Stimulated activated CD8-positive, alpha-beta memory T cell treated with anti-CD3 and anti-CD28 coated beads, Interleukin-4, amount 100 ng/mL, for 1 hour (primary cell): ENCODE measurements at places on chromosomes 1 and 21.

GRCh38 chr21:31446226-31446855, 102.3 kb upstream of the TIAM1 start:
- DNase-seq: peak; percentile 5

GRCh38 chr1:160093069-160093395, 5.4 kb downstream of the IGSF8 start:
- no peak for DNase-seq

DNA sequence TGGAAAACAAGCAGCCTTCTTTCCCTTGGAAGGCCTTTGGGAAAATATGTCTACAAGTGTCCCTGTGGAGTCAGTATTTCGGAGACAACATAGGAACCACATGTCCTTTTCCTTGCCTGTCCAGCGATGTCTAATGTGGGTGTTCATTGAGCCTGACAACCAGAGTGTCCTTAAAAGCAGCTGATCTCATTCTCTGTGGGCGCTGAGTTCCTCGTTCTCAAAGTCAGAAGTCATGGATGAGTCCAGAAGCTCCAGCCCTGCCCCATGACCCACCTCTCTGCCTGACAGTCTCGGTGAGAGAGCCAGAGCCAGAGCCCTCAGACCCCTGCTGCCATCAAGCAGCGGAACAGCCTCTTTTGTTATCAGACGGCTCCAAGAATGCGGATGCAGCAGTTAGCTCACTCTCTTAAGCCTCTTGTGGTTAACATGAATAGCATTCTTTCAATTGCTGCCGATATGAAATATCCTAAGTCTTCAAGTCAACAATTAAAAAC, 329.2 kb downstream of the TGFB2 start:
- DNase-seq: no peak

- no peak for DNase-seq
These were observed 9.5 kb downstream of the COL16A1 start for GRCh38 chr1:31694069-31694963.

GRCh38 chr1:18234790-18235242, 127.2 kb downstream of the IGSF21 start:
- no peak for DNase-seq

- no peak for DNase-seq
These were observed 47.5 kb downstream of the HSF2BP start for GRCh38 chr21:43611598-43612369.

DNA sequence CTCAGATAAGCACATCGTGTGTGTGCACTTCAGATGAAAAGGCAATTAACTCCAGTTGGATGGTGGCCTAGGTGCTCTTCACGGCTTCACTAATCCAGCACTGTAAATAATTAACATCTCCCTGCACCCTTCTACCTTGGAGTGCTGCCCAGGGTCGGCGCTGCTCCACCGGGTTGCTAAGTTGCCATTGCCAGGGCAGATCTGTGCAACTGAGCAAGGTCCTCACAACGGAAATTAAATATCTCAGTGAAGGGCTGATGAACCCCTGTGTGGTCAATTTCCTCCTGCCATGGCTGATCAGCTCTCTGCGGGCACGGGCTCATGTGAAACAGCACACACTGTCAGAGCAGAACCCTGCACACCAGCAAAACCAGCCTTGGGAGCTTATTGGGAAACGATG, 63.2 kb downstream of the SYDE2 start:
- no peak for DNase-seq

DNA sequence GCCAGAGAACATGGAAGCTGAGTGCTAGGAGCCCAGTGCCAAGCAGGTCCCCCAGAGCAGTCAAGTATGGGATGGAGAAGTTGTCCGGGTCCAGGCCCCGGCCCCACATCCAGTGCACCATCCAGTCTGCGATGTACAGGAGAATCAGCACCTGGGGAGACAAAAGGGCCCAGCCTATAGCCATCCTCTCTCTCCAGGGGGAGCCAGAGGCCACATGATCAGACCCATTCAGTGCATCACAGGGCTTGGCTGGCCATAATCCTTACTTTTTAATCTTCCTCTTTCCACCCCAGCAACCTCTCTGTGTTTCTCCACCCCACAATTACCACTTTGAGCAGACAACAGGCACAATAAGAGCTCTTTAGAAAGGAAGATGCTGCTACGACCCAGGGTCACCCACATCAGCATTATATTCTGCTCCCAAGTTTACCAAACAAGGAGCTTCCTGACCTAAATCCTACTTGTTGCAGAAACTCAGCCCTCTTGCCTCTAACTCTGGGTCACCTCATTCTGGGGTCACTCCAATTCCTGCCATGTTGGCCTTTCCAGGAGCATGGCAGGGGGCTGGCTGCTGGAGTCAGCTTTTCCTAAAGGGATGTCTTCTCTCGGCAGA, 16.4 kb upstream of the RAB29 start:
- DNase-seq: no peak

GRCh38 chr21:44914176-44914874, 6.4 kb downstream of the ITGB2 start:
- DNase-seq: no peak

DNA sequence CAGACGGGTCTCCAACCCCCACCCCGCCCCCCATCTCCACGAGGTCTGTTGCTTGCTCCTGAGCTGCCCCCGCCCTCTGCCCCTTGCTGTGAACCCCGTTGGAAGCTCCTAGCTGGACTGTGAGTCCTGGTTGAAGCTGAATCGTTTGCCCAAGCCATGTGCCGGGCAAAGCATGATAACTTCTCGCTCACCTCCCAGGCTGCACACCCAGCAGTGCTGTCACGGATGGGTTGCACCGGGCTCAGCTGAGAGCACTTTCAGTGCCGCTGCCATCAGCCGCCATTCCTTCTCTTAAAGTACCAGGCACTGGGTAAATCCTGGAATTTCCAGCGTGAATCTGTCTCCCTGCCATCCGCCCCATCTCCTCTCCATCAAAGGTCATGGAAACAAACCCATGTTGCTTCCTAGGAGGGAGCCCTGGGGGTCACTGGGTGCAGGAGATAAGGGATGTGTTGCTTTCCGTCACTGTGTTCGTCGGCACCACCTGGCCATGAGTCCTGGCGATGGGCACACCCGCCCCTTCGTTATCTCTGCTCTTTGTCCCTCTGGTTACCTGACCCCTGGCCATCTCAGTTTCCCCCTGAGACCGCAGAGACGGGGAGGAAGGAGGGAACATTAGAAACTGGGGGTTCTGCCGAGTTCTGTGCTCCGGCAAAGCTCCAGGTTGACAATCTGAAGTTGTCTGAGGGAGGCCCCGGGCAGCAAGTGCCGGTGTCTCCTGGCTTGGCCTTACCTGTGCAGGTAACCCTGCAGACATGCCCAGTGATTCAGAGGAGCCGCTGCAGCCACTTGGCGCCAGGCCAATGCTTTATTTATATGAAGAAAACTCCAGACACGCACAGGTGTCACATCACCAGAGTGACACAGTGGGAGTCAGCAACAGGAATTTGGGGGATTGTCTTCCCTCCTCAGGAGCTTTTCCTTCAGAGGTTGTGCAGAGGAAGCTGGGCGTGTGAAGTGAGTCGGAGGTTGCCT, 2.7 kb downstream of the PDE9A start:
- DNase-seq: no peak

DNA sequence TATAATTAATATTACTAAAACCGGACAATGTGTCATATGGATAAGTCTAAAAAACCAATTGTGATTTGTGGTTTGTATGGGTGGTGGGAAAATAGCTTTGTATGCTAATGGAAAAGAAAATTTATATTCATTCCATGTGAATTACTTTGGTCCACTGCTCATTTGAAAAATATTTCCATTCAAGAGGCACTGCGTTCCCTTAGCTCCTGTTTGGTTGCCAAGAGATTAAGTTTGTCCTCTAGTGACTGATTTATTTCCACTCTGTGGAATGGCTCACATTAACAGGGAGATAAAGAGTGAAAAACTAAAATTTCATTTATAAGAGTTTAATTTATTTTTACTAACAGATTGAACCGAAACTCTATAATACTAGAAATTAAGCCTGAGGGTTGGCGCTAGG, 744.1 kb upstream of the CHRM3 start:
- no peak for DNase-seq

GRCh38 chr1:173478094-173478674, 1.0 kb downstream of the PRDX6 start:
- DNase-seq: no peak
